Activated T-cell treated with anti-CD3 and anti-CD28 coated beads, Interleukin-2, amount 50 U/mL, for 48 hours (primary cell): ENCODE measurements at places on chromosomes 13 and 19.

DNA sequence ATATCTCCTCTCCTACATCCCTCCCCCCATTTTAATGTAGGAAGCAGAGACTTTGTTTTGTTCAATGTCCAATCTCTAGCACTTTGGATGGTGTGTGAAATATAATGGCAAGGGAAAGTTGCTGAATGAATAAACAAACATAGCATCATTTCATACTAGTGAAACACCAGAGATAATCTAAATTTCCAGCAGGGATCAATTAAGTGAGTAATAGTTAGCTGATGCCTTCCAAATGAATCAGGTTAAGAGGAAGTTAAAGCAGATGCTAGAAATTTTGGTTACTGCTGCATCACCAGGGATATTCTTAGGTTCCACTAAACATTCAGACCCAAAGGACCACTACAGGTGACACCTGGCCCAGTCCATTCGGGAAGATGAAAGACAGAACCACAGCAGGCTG is 8.1 kb downstream of the MRPS31 start:
- no peak for DNase-seq

DNA sequence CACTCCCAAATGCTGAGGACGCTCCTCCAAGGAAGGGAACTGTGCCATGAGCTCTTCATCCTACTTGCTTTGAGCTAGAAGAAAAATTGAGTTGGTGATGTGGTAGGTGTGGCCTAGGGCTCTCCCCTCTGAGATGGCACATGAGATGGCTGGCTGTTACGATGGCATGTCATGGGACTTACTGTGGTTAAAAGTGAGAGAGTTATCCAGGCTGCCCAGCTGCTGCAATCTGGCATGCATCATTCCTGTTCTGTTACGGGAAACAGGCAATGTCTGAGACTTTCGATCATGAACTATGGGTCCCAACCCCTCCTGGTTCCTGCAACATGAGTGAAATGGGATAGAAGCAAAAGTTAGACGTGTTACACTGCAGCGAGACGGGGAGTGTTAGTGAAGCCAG is 93.3 kb upstream of the SLC15A1 start:
- no peak for DNase-seq

- DNase-seq: no peak
Measured at GRCh38 chr19:41307090-41307875, 2.7 kb upstream of the CCDC97 start.

DNA sequence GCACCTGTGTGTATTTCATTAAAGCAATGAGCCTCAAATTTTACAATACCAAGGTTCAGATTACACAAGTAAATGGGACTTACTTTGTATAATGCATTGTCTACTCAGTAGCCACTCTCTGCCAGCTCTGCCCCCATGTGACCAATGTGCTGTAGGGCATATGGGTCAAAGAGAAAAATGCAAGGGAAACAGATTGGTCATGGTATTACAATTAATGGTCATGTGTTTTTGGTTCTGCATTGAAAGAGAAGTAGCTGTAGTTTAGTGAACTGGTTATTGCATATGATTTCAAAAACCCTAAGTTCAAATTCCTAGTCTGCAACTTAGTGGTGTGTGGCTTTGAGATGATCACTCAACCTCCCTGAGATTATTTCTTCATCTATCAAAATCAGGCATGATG is 545.4 kb downstream of the SUCLA2 start:
- DNase-seq: no peak

- DNase-seq: no peak
Measured at GRCh38 chr19:17378271-17378670, 1.1 kb upstream of the PLVAP start.
